ENCODE measurements at places on chromosomes 1 and 21. TPM values are rescaled to one million over a fixed set of nuclear protein-coding genes. Genes with fewer than 3 reads are reported as not detected.

DNA sequence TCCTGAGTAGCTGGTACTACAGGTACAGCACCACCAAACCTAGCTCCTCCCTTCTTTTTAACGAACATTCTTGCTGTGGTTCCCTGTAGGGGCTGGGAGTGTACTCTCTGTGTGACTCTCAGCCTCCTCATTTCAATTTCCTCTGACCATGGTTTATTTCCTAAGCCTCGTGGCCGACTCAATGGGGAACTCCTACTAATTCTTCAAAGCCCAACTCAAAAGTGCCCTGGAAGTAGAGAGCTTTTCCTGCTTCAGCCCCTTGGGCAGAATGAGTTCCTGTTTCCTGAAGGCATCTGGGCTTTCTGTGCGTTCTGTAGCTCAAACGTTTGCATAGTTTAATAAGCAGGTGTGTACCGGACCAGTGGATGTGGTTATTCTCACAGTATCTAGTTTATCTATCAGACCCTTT is 70.9 kb upstream of the ACOT11 start:
- no peak for DNase-seq
- H3K4me1 ChIP-seq, result peaks cover 72% of the 10 kb centered on the region
- H3K27ac ChIP-seq, result peak overlapping the region; percentile 44
- peaks cover 17% of the 10 kb centered on the region for H3K27me3 ChIP-seq

DNA sequence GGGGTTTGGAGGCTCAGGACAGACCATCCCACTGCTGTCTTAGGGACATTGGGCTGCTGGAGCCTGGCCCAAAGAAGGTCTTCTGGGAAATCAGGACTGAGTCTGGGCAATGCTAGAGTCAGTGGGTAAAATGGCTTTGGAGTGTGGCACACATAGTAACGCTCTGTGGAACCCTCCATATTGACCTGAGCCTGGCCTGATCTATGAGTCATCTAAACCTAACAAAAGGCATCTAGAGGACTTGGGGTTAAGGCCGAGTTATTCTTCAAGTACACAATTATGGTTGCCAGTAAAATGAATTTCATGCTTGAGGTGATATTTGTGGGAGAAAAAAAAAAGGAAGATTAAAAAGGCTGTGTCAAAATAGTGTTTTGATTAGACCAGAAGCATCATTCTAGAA is 77.7 kb downstream of the ST6GALNAC5 start:
- no peak overlapping the region for H3K4me3 ChIP-seq
- H3K36me3 ChIP-seq, result no peaks in the 10 kb centered on the region
- peaks cover 3% of the 10 kb centered on the region for H3K27me3 ChIP-seq

DNA sequence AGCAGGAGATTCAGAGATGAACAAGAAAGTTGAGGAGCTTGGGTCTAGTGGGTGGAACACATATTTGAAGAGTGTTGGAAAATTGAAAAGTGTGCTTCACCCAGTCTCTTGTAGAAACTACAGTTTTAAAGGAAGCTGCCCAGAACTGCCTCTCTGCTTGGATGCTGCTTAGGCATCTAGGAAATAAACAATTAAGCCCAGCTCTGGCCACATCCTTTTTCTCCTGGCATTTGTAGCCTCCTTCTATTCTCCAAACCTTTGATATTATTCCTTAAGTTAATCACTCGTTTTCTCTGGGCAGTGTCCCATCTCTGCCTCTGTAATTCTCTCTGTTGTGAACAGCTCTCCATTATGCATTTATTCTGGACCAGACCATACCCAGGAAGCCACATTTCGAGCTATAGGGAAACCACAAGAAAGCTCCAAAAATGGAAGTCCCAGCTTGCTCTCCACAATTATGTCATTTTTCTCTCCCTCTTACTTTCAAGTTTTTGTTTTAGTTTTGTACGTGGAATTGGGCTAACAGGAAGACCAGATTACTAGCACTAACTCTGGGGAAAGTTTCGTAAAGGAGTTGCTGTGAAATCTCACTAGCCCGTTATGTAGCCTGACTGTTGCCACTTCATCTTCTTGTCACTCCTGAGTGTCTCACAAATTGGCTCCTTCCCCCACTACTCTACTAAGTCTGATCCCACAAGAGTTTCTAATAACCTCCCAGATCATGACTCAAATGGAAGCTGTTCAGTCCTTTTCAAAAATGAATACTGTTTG is 102.2 kb downstream of the NTMT2 start:
- DNase-seq, result no peak
- no peaks in the 10 kb centered on the region for H3K36me3 ChIP-seq
- no peak overlapping the region for H3K27ac ChIP-seq
- H3K4me3 ChIP-seq, result no peak overlapping the region

DNA sequence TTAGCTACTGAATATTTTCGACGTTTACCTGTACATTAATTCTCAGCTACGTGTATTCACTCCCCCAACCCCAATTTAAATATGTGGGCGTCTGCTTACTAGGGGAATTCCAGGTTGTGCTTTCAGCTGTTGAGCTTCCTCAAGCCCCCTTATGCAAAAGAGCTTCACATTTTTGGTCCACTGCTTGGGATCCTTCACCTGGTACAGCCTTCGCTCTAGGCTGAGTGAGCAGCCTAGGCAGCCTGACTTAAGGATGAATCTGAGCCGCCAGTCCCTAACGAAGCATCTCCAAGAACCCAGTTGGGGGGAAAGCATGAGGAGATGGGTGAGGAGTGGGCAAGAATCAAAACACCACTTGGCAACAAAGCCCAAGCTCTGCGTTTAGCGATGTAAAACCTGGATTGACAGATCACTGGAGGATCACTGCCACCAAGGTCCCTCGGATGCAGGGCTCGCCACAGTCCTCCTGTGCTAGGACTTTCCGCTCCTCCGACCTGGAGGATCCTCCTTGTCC is 674 bp downstream of the BCL10 start:
- peaks cover 30% of the 10 kb centered on the region for H3K36me3 ChIP-seq
- H3K4me1 ChIP-seq, result peaks cover 56% of the 10 kb centered on the region
- H3K27me3 ChIP-seq, result peaks cover 13% of the 10 kb centered on the region
- DNase-seq, result peak; percentile 15
- peak overlapping the region; percentile 83 for H3K4me3 ChIP-seq
- H3K27ac ChIP-seq, result peak overlapping the region; percentile 95

GRCh38 chr21:36452281-36452825 is 27.6 kb downstream of the CLDN14 start:
- no peak for DNase-seq
- H3K36me3 ChIP-seq, result no peaks in the 10 kb centered on the region
- no peak overlapping the region for H3K4me3 ChIP-seq
- H3K27me3 ChIP-seq, result peaks cover 2% of the 10 kb centered on the region
- H3K4me1 ChIP-seq, result no peaks in the 10 kb centered on the region

DNA sequence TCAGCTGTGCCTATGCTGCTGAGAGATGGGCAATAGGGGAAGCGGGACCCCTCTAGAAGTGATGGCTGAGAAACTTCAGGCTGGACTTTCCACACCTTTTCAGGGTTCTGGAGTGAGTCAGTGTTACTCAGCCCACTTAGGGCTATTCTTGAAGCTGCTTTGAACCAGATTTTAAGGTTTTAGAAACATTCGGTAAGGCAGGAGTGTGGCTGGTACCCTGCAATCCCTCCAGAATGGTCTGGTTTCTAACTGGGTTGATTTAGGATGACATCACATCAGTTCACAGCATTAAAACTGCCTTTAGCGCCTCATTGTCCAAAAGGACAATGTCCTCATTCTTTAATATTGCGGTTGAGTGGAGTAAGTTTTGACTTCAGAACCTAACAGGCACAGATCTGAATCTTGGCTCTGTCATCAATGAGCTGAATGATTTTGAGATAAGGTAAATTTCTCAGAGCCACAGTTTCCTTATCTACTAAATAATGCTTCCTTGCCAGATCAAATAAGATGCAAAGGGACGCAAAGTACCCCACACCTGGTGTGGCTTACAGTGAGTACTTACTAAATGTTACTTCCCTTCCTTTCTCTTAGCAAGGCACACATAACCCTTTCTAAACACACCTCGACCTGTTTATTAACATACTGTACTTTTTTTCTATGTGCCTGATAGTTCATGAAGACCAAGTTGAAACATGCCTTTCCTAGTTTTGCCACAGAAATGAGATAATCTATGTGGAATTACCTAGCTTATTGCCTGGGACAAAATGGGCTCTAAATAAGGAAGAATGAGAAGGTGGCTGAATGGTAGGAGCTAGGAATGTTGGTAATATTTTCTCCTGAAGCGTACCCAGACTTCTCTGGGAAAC is 209.8 kb downstream of the ROR1 start:
- H3K27ac ChIP-seq, result no peak overlapping the region
- DNase-seq, result no peak
- no peaks in the 10 kb centered on the region for H3K4me1 ChIP-seq
- H3K27me3 ChIP-seq, result peaks cover 4% of the 10 kb centered on the region
- H3K36me3 ChIP-seq, result no peaks in the 10 kb centered on the region

- H3K27ac ChIP-seq, result no peak overlapping the region
- H3K27me3 ChIP-seq, result no peaks in the 10 kb centered on the region
- no peaks in the 10 kb centered on the region for H3K36me3 ChIP-seq
- no peak for DNase-seq
These were observed 282.9 kb downstream of the PBX1 start for GRCh38 chr1:164841702-164842465.

DNA sequence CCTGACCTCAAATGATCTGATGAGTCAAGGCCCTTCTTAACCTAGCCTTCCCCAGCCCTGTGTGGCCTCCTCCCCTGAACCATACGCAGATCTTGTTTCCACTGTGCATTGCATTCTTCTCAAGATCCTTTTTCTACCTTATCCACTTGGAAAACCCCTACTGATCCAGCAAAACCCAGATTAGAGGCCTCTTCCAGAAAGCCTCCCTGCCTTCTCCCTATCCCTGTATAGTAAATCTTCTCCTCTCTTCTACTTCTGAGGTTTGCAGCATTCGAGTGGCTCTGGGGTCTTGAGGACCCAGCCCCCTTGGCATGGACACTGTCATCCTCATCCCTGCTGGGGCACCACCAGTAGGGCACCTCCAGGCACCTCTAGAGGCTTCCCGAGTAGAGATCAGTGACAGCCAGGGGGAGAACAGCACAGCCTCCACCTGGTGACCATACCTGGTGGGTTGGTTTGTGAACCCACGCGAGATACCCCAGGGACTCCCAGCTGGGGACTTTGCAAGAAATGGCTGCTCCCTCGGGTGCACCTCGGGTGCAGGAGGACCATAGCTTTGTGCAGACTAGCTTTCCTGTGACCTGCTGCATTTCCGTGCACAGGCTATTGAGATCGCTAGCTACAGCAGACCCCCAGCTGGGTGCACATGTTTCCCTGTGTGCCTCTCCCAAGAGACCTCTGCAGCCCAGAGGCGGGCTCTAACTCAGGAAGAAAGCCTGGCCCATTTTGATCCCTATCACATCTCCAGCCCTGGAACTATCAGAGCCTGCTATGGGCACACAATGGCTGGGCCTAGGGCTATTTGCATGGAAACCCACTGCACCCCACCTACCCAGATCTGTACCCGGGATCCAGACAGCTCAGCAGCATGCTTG is 34.2 kb downstream of the MATN1 start:
- H3K27me3 ChIP-seq, result peaks cover 32% of the 10 kb centered on the region
- peaks cover 5% of the 10 kb centered on the region for H3K4me1 ChIP-seq
- no peak overlapping the region for H3K4me3 ChIP-seq

DNA sequence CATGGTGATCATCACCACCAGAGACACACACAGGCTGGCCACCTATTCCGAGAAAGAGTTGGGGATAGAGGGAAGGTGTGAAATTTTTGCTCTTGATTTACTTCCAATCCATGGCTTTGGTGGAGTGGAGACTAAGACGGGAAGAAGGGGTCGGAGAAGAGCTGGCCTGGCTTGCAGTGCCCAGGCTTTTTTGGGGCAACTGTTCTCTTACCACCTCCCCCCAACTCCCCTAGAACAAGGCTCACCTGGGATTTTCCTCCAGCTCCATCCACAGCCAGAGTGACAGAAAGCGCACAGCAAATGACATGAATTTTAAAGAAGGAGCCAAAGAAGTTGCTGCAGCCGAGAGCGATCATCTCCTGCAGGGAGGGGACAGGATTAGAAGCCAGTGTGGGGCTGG is 16.0 kb downstream of the SLC26A9 start:
- no peaks in the 10 kb centered on the region for H3K4me1 ChIP-seq
- no peak overlapping the region for H3K4me3 ChIP-seq
- peaks cover 3% of the 10 kb centered on the region for H3K27me3 ChIP-seq

Gene OR2T33
- total RNA-seq, result not detected

Gene RGS4
- not detected for total RNA-seq

Gene SPOCD1
- total RNA-seq, result 0.08 TPM

Gene TMCC2
- 0.64 TPM for total RNA-seq

Gene RNU1-1
- total RNA-seq, result 2,316 TPM

Gene CYP4A22
- total RNA-seq, result not detected

Gene TBX15
- total RNA-seq, result not detected

Gene ICOSLG
- 4.9 TPM for total RNA-seq

Gene SLAMF7
- total RNA-seq, result 13.4 TPM

Gene LYPLA2
- total RNA-seq, result 73.2 TPM
